ENCODE measurements at places on chromosomes 3 and 15.

DNA sequence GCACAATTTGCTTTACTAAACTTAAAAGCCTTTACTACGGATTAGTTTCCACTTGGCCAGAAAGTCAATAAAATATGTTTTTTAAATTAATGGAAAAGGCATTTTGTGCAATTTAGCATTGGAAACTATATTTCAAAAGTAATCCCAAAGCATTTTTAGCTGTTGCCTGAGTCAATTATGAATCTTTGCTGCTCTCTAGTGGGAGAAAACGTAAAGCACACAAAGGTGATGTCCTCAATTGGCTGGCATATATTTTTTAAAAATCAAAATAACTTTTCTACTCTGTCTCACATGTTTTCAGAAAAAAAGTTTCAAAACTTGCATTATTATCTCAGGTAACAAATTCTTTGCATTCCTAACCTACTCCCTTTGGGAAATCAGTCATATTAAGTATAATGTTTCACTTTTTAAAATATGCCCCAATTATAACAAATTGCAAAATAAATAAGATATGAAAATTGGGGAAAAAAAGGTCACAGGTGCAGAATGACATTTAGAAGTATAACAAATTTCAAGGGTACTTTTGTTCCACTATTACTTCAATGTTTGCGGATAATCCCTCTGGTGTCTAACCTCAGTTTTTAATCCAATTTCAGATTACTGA is 47.2 kb upstream of the TEX55 start:
- DNase-seq: no peak

- no peak for DNase-seq
These were observed 1.1 kb upstream of the GABRB3 start for GRCh38 chr15:26773917-26774316.

- DNase-seq: no peak
These were observed 1531.1 kb downstream of the SI start for GRCh38 chr3:163547014-163547685.

- no peak for DNase-seq
These were observed 477.8 kb upstream of the RGMA start for GRCh38 chr15:93566762-93567161.

DNA sequence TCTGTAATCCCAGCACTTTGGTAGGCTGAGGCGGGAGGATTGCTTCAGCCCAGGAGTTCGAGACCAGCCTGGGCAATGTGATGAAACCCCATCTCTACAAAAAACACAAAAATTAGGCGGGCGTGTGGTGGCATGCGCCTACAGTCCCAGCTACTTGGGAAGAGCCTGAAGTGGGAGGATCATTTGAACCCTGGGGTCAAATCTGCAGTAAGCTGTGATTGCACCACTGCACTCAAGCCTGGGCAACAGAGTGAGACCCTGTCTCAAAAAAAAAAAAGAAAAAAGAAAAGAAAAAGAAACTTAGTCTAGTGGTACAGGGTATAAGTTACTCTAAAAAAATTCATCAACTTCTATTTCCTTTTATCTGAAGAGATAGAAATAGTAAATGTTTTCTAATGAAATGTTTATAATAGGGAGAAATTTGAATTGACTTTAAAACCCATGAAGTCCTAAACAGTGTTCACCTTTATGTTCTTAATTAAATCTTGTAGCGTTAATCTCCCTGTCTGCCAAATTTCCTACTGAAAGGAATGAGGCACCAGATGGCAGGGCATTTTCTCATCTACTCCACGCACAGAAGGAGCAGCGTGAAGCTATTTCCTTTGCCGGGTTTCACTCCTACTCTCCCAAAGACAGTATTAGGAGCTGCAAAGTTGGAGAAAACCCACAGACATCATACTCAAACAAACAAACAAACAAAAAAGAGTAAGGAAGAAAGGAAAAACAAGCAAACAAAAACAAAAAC is 1.9 kb downstream of the PCLAF start:
- no peak for DNase-seq

- DNase-seq: no peak
These were observed 37.6 kb upstream of the ATP11B start for GRCh38 chr3:182755712-182756111.

Measured in type B pancreatic cell (in vitro differentiated cells).